GDM1 (cell line): ENCODE measurements at places on chromosomes 5 and 9.

GRCh38 chr9:87670572-87671264 is 55.2 kb upstream of the CTSL start:
- no peak for DNase-seq

- DNase-seq = no peak
Measured at GRCh38 chr5:16791904-16792597, 144.0 kb downstream of the MYO10 start.

DNA sequence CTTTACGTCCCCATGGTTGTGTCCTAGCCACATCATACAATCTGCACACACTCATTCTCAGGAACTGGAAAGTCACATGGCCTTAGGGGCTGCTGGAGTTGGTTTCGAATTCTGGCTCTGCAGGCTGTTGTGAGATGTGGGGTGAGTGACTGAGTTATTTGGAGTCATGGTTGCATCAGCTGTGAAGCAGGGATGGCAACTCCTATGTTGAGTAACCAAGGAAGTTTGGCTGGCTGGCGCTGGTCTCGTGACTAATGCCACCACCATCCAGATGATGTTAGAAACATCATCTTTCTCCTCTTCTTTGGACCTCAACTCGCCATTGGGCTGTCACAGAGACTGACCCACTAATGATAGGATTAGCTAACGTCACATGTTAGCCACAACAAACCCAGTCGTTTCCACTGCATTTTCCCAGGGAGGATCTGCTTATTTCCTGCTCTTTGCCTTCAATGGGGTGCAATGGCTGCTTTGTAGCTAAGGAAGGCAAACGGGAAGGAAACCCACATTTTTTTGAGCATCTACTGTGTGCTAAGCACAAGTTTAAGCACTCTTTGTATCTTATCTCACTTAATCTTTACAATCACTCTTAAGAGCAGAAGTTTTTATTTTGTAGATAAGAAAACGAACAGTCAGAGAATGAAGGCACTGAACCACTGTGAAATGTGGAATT is 78.1 kb upstream of the UBTD2 start:
- DNase-seq = no peak

DNA sequence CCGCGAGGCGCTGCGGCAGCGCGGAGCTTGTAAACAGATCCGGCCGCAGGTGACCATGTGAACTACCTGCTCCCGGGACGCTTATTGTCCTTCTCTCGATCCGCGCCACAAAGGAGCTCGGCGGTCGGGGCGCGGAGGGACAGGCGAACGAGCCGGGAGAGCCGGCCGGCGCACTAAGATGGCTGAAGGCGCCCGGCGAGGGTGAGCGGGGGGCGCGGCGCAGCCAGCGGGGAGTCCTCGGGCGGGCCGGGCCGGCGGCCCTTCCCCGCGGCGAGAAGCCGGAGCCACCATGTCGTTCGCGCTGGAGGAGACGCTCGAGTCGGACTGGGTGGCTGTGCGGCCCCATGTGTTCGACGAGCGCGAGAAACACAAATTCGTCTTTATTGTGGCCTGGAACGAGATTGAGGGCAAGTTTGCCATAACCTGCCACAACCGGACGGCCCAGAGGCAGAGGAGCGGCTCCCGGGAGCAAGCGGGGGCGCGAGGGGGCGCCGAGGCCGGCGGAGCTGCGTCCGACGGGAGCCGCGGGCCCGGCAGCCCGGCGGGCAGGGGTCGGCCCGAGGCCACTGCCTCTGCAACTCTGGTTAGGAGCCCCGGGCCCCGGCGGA is 535 bp downstream of the JMY start:
- DNase-seq = no peak

DNA sequence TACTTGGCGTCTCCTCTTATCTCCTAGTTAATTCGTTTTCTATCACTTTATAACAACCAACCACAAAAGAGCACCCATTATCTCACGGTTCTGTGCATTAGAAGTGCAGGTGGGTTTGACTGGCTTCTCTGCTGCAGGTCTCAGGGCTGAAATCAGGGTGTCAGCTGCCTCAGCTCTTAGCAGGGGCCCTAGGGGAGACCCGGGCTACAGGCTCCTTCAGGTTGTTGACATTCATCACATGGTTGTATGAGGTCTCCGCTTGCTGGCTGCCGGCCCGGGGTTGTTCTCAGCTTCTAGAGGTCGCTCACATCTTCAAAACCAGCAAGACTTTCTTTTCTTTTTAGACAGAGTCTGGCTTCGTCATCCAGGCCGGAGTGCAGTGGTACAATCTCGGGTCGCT is 2.9 kb upstream of the ZMYND19 start:
- DNase-seq = no peak

DNA sequence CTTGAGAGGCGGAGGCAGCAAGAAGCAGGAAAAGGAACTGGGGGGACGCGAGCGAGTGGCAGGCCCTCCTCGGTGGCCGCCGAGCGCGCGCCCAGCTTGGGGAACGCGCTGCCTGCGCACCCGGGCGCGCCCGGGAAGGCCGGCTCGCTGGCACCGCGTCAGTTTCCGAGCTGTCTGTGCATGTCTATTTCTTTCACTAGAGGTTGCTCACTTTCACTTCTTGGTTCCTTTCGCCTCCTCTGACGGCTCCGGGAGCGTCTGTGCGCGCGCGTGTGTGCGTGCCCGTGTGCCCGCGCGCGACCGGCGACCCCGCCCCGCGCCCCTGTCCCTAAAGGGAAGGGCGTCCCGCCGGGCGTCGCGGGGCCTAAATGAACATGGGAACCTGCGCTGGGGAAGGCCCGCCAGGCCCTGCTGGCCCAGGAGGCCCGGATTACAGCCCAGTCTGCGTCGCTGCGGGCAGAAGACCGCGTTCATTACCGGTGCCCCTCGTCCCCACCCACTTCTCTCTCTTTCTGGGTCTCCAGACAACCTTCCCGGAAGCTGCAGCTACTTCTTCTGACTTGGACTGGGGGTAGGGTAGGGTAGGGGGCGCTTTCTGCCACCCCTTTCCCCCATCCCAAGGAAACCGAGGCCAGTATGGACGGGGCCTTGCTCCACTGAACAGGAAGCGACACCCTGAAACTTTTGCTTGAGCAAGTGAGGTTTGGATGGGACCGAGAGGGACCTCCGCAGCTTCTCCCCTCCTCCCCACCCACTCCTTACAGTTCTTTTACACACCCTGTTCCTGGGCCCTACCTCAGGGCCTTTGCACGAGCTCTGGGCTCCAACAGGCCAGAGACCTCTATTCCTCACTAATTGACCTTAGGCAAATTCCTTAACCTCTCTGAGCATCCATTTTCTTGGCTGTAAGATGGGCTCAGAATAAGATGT is 205.8 kb upstream of the IER5L start:
- peak; percentile 47 for DNase-seq

DNA sequence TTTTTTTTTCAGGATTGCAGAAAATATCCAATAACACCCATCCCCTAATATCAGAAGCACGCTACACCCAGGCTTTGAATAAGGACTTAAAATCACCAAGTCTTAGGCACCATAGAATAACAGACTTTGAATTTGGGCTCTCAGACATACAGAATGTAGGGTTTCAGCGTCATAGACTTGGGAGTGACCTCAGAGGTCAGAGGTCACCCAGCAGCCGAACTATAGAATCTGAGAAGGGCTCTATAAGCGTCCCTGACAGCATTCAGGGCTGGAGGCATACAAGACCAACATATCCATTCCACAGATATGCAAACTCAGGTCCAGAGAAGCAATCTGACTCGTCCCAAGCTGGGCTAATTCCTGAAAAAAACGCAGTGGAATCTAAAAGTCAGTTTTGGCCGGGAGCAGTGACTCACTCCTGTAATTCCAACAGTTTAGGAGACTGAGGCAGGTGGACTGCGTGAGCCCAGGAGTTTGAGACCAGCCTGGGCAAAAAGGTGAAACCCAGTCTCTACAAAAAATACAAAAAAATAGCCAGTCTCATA is 34.7 kb downstream of the SLC6A7 start:
- no peak for DNase-seq

GRCh38 chr9:103444176-103444575 is 449.0 kb downstream of the CYLC2 start:
- DNase-seq = no peak

GRCh38 chr5:13186177-13186576 is 758.3 kb downstream of the DNAH5 start:
- DNase-seq = no peak

- DNase-seq = peak; percentile 100
Measured at GRCh38 chr9:137240841-137241489, at the start of gene TUBB4B. Gene TUBB4B (plus strand): TSS chr9:137241287. CDS start chr9:137241361, 74 bp downstream.

DNA sequence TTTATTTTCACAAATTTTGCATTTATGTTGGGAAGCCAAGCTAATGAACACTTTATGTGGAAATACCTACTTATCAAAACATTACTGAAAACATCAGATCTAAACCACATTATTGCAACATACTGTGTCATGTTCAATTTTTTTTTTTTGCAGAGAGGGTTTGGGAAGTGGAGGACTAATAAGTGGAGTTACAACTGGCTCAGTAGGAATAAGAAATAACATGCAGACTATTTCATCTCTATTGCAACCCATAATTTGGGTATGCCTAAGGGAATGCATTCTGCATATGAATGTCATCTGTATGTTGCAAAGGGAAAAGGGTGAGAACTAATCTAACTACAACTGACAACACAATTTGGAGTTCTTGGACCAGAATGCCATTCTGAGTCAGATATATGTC is 41.8 kb downstream of the APC start:
- DNase-seq = no peak

DNA sequence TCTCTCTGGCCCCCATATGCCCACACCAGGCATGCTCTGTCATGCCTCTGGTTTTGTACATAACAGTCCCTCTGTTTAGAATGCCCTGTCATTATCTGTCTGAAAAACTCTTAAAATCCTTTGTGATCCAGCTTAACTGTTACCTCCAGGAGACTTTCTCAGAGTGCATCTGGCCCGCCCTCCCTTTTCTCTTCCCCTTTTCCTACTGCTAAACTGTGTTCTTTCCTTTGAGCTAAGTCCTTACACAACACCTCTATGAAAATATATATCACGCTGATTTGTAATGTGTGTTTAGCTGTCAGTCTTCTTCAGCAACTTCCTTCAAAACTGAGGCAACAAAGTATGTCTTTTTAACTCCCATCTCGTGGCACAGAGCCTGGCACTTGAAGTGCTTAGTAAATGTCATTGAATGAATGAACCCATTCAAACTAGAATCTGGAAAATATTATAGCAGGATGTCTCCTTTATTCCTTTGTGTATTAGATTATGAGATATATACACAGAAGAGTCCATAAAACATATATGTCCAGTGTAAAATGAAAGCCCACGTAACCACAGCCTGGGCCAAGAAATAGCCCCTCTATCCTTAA is 166.2 kb upstream of the KLF9 start:
- DNase-seq = no peak

DNA sequence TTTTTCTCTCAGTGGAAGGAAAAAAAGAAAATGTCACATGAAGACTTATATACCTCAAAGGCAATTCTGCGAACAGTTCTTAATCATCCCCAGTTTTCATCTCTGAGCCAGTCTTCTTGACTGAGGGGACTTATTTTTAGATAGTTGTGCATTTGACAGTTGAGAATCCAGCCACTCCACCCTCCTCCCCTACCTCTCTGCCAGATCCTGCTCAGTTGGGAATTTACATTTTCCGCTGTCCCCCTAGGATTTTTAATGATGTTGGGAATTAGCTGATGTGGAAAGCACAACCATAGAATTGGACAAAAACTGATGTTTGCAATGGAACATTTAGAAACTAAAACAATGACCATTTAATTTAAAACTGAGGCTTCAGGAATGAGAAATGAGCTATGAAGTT is 194.3 kb upstream of the PIK3R1 start:
- no peak for DNase-seq

DNA sequence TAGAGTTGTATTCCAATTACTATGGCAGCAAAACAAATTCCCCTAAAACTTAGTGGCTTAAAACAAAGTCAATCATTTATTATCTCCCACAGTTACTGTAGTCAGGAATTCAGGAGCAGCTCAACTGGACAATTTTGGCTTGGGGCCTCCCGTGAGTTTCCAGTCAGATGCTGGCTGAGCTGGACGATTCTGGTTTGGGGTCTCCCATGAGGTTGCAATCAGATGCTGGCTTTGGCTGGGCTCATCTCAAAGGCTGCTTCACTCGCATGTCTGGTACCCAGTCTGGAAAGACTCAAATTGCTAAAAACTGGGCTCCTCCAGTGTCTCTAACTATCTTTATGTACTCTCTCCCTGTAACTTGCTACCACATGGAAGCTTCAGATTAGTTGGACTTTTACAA is 130.1 kb downstream of the C5orf15 start:
- no peak for DNase-seq

DNA sequence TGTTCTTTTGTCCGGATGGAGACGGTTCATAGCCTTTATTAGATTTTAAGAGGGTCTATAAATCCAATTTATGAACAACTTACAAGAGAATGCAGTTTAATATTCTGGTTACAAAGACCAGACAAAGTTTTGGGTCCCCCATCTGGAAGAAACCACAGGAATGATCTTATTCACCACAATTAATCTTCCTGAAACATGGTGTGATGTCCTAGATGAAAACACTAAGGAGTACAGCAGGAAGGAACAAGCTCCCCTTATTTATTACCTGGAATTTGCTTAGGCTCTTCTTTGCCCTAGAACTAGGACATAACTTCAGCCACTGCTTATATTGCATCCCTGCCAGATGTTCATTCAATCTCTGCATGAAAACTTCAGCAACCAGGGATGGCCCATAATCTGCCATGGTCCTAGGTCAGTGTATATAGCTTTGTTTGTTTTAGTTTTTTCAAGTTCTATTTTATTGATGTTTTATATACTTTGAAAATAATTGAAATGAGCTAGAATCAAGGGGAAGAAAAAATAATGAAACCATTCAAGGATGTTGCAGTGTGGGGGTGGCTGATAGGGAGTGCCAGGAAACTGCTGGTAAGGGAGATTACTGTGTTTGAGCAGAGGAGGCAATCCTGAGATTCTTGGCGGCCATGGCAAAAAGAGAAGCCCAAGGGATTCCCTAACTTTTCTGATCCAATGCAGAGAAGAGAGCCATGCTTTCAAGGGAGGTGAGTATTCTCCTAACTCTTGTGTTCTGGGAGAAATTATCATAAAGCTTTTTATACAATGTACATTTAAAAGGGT is 16.8 kb downstream of the TXNDC8 start:
- no peak for DNase-seq

DNA sequence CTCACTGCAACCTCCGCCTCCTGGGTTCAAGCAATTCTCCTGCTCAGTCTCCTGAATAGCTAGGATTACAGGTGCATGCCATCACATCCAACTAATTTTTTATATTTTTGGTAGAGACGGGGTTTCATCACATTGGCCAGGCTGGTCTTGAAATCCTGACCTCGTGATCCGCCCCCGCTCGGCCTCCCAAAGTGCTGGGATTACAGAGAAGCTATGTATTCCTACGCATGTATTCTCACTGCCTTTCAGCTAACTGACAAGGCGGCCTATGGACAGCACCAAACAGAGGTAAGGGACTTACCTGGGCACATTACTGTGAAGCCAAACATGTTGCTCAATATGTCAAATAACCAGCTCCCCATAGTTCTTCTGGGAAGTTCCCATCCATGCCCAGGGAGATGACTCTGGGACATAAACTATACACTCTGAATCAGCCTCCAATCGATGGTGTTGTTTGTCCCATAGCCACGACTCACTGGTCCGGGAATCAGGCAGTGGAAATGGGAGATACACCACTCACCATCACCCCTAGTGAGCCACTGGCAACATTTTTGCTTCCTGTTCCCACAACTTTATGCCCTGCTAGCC is 114.6 kb downstream of the SYK start:
- no peak for DNase-seq
